Amygdala (tissue), 56 donors: ENCODE measurements at places on chromosomes 2 and 18.

DNA sequence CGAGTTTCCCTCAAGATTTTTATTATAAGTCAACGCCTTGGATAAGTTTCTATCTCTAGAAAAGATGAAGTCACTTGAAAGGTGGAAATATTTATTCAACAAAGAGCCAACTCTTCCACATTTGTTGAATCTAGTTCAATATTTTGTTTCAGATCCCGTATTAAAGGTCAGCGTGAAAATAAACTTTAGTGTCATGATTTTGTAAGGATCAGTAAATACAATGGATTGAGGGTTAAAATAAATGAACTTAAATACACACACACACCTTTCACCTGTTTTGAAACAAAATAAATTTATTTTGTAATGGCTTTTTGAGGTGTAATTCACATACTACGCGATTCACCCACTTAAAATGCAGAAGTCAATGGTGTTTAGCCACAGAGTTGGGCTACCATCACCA, 16.0 kb upstream of the NPPC start:
- DNase-seq: no peak

DNA sequence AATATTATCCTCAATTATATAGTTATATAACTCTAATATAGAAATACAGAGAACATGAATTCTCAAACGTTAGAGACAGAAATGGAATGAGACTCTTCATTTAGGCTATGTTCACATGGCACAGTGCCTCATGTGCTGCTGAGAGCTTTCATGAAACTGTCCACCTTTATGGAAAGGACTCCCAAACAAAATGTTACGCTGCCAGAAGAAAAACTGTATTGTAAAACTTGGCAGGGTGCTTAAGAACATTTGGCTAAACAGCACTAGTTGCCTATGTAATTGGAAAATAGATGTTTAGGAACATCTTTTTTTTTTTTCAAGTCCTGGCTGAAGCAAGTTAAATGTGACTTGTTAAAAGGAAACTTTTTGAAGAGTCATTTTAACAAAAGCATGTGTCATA, 396.0 kb downstream of the ERBB4 start:
- no peak for DNase-seq

DNA sequence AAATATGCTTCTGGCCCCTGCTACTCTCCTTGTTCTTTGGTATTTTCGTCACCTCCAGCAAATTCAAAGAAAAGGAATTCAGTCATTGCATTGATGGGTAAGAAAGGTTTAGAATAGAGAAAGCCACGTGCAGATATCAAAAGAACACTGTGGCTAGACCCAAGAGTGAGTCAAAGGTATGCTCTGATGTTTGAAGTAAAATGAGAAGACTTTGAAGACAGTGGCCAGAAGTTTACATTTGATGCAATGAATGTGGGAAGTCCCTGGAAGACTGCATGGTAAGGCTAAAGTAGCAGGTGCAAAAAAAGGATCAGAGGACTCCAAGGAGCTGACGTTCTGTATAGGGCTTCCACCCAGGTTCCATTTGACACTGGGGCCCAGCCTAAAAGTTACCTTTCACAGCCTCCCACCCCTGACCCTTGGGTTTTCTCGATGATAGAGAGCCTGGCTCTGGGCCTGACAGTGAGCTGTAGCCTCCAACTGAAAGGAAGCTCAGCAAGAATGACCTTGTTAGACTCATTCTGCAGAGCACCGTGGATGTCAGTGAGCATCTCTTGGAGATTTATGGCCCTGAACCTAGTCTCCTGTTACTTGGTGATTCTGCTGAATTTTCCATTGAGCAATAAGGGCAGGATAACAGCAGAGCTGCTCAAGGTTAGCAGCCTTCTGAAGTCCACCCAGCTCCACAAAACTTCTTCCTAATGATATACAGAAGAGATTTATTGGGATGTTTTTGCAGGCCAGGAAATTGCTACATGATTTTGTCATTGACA, 223.7 kb upstream of the RBBP8 start:
- DNase-seq: no peak

DNA sequence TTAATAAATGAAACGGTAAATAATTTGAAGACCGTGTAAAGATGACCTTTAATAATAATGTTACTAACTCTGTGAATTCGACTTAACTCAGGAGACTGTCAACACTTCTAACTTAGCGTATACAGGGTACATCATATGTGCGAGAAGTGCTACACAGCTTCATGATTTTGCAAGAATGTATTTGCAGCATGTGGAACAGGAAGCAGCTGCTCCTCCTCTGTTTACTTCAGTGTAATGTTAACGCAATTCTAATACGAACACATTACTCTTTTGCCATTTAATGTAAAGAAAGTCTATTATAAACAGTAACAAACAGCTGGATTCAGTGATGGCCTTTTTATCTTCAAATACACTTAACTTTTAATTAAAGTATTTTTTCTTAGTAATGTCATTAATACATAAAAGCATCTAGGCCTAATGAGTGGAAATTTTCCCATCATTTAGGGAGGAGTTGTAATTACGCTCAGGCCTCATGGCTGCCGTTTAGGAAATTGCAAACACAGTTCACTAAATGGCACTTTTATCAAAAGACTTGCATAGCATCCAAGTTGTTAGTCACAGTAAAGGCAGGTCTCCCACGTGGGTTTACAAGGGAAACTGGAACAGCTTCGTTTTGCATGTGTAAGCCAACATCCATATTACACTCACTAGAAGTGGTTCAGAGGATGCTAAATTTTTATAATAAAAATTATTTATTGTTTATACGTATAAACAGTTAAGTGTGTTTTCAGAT, 635.7 kb downstream of the FBXO15 start:
- DNase-seq: no peak

DNA sequence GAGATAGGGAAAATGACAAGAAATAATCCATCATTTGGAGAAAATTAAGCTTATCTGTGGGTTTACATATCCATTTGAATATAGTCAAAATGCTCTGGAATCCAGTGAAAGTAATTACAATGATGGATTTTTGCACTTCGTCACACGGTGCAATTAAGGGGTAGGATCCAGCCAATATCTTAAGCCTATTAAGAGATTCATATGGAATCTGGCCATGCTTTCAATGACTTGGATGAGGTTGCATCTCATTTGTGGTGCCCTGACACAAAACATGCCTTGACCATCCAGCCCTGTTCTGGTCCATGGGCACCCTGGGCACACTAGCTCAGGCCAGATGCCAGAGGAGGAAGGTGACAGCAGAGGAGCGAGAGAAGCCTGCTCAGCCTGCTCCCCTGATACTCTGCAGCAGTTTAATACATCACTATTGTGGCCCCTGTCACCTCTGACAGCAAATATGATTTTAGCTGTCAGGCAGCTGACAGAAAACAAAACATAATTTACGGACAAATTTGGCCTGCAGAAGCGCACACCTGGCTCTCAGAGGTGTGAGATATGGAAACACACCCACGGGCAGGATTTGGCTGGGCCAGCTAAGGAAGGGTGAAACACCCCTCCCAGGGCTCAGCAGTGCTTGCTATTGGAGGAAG, 94.1 kb upstream of the ST8SIA3 start:
- no peak for DNase-seq

- DNase-seq: no peak
Measured at GRCh38 chr2:218896501-218897393, 16.1 kb downstream of the WNT10A start.

- no peak for DNase-seq
Measured at GRCh38 chr2:189024901-189025618, 50.9 kb downstream of the COL3A1 start.

DNA sequence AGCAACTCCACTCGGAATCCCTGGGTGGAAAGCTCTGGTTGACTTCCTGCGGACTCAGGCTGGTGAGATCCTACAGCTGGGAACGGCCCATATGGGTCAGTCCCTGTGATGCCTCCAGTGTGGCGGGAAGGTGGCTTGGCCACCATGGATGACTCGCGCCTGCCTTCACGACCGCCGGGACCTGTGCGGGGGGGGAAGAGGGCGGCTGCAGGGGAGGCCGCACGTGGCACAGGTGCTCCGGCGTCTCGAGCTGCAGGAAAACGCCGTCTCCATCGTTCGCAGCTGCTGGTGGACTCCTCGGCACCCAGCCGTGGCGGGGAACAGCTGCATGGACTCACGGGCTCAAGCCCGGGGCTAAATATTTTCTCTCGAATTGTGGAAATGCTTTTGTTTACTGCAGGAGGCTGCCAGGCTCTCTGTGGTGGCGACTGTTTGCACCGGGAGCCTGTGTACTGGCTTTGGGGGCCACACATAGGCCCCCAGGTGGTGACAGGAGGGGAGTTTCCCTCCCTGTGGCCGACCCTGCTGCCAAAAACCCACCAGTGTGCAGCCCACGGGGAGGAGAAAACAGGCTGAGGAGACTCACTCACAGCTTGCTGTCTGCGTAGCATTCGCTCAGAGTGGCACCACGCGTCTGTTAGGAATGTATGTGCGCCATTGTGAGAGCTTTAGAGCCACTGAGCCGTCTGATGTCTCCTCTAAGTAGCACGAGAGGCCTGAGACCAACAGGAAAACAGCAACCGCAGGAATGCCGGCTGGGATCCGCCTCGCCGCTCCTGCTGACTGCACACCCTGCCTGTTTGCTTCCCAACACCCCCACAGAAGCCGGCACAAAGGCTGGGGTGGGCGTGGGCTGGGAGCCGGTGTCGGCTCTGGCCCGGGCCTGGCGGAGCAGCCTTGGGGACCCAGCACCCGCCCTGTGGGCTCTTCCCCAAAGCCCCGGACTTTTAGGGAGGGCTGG, 89.2 kb downstream of the NFATC1 start:
- no peak for DNase-seq

DNA sequence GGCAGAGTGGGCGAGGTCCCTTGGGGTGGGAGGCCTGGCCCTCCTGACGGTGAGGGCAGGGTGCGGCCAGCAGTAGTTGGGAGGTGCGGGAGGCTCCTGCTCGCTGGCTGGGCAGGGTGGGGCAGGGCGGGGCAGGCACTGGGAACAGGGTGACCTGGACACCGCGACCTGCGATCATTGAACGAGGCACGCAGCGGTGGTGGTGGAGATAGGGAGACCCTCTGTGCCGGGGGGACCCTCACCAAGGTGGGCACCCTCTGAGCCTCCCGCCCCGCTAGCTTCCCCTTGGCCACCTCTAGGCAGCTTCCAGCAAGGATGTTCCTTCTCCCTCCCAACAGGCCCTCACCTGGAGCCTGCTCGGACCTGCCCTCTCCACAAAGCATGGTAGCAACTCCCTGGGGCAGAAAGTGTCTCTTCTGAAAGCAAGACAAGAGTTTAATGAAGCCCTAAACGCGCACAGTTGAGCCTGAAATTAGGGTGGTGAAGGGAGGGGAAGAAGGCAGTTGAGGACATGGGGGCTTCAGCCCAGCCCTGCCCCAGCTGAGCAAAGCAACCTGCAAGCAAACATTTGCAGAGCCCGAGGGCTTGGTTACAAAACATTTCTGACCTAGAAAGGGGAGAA, 15.4 kb upstream of the FOSL2 start:
- DNase-seq: no peak

- no peak for DNase-seq
Measured at GRCh38 chr18:11309172-11309571, 159.8 kb upstream of the PIEZO2 start.

DNA sequence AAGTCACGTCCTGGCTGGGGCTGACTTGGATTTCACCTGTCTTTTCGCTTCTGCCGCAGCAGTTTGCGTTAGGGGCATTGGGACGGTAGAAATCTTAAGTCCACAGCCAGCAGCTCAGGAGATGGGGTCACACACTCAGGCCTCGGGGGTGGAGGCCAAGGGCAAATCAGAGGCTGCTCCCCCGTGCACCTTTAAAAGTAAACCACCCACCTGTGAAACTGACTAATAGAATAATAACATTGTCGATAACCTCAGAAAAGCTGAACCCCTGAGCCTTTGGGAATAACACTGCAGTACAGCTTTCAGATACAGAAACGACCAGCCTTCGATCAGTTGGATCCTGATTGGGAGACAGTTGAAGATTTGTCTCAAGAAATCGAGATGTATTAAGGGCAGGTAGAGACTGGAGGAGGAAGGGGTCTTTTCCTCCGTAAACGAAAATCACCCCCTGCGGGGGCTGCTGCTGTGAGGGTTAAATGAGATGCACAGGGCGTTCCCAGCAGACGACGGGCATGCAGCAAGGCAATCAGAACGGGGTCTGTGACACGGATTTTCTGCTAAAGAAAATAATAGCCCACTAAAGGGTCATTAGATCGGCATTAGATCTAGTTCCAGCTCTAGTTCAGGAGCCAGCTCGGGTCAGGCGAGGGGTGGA, 16.4 kb upstream of the NFATC1 start:
- DNase-seq: no peak

- DNase-seq: no peak
Measured at GRCh38 chr18:56576826-56577573, 61.4 kb downstream of the TXNL1 start.

DNA sequence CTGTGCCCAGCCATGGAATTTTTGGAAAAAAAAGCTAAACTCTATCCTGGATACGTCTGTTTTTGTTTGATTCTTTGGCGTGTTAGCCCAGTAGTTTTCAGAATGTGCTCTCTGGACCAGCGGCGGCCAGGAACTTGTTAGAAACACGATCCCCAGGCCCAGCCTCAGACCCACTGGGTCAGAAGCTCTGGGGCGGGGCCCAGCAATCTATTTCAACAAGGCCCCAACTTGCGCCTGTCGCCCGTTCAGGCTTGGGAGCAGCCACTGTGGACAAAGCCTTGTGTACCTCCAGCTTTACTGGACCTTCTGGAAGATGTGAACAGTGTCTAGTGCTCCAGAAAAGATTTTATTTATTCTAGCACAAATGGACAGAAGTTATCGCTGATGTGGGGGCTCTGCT, 14.3 kb downstream of the CABLES1 start:
- DNase-seq: no peak

GRCh38 chr2:232889876-232890401, 19.9 kb downstream of the SNORC start:
- no peak for DNase-seq

DNA sequence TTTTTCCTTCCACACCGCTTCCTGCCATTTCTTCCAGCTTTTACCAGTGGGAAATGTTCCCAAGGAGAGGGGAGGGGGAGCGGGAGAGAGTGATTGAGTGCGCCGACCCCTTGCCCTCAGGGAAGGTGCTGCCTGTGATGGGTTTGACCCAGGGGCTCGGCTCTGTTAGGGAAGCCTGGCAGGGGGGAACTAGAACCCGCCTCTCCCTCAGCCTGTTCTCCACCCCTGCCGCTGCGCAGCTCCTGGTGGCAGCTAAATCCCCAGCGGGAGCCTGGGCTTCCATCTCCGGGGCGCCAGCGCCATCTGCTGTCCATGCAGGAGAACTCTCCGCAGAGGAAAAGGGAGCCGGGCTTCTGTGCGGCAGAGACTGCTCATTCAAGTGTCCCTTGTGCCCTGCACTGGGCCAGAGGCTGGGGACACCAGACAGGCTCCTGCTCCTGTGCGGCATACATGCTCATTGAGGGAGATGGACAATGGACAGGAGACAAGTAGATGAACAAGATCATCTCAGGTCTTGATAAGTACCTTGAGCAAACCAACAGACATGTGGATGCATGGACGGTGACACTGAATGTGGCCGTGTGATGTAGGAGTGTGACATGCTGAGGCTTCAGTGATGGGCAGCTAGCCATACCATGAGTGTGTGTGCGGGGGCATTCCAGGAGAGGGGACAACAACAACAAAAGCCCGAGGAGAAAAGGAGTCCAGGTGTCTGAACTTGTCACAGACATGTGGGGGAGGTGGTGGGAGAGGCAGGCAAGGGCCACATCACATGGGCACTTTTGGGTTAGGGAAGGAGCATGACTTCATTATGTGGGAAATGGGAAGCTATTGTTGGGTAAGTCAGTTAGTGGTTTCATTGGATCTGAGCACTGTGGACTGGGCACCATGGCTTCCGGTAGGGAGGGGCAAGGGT, 13.3 kb downstream of the CHPF start:
- DNase-seq: peak; percentile 82
